ENCODE measurements at places on chromosomes 4 and X. TPM values are rescaled to one million over a fixed set of nuclear protein-coding genes. Genes with fewer than 3 reads are reported as not detected.

The PRSS12 gene
- 9.7 TPM for total RNA-seq

DNA sequence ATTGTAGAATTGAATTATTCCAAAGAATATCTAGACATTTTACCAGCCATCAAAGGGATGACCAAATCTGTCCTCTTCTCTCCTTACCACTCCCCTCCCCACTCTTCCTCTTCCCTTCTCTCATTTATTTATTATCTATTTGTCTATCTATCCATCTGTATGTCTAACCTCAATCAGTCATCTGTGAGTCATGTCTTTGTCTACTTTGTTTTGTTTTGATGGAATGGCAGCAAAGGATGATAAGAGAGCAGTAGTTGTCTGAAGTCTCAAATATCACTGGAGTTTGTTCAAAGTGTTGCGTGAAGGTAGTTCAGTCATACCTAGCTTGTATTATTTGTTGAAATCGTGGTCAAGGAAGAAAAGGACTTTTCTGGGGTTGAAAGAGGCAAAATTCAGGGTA is 34.7 kb upstream of the PGRMC2 start:
- peak overlapping the region; percentile 98 for H3K27ac ChIP-seq
- H3K4me1 ChIP-seq, result peaks cover 45% of the 10 kb centered on the region
- peak; percentile 86 for DNase-seq
- H3K4me3 ChIP-seq, result no peak overlapping the region
- H3K36me3 ChIP-seq, result no peaks in the 10 kb centered on the region

The SLITRK2 gene
- total RNA-seq, result not detected

DNA sequence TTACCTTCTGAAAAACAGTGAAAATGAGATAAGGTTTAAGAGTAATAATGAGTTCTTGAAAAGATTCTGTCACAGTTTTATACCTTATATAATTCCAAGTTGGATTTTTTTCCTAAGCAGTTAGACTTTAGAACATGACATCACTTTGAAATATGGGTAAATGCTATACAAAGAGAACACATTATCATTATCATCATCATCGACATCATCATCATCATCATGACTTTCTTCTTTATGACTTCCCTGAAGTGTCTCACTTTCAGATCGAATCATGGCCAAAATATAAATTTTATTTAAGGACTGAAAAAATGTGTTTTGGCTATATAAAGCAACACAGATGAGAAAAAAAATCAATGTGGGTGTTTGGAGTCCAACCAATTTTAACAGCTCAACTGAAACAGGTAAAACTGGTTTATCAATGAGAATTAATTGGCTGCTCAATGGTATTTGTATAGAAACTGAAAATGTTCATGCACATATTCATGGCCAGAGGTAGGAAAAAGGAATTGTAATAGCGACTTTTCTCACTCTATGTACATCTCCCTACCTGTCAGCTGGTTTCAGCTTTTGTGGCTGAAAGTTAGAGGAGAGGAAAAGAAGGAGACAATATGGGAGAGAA is 243.1 kb upstream of the GPC4 start:
- H3K27me3 ChIP-seq, result no peaks in the 10 kb centered on the region
- DNase-seq, result no peak
- no peaks in the 10 kb centered on the region for H3K36me3 ChIP-seq
- H3K27ac ChIP-seq, result no peak overlapping the region

GRCh38 chrX:81957318-81957717 is 755.4 kb downstream of the SH3BGRL start:
- no peaks in the 10 kb centered on the region for H3K4me1 ChIP-seq
- no peak overlapping the region for H3K27ac ChIP-seq
- H3K4me3 ChIP-seq, result no peak overlapping the region
- no peak for DNase-seq

The FMR1 gene
- 23.4 TPM for total RNA-seq

The XAGE1B gene
- total RNA-seq, result not detected

The IL1RAPL1 gene
- not detected for total RNA-seq

The ACOX3 gene
- 21.2 TPM for total RNA-seq

GRCh38 chrX:19897091-19897490 is 9.7 kb upstream of the SH3KBP1 start:
- no peak overlapping the region for H3K4me3 ChIP-seq
- DNase-seq, result no peak
- H3K4me1 ChIP-seq, result peaks cover 7% of the 10 kb centered on the region

- H3K27ac ChIP-seq, result no peak overlapping the region
- no peaks in the 10 kb centered on the region for H3K27me3 ChIP-seq
- no peaks in the 10 kb centered on the region for H3K36me3 ChIP-seq
Measured at GRCh38 chr4:55367084-55367722, 21.2 kb downstream of the SRD5A3 start.

- no peak overlapping the region for H3K27ac ChIP-seq
- H3K36me3 ChIP-seq, result no peaks in the 10 kb centered on the region
- H3K27me3 ChIP-seq, result no peaks in the 10 kb centered on the region
- H3K4me1 ChIP-seq, result no peaks in the 10 kb centered on the region
- no peak for DNase-seq
Measured at GRCh38 chrX:13899607-13900006, 82.7 kb upstream of the GPM6B start.

DNA sequence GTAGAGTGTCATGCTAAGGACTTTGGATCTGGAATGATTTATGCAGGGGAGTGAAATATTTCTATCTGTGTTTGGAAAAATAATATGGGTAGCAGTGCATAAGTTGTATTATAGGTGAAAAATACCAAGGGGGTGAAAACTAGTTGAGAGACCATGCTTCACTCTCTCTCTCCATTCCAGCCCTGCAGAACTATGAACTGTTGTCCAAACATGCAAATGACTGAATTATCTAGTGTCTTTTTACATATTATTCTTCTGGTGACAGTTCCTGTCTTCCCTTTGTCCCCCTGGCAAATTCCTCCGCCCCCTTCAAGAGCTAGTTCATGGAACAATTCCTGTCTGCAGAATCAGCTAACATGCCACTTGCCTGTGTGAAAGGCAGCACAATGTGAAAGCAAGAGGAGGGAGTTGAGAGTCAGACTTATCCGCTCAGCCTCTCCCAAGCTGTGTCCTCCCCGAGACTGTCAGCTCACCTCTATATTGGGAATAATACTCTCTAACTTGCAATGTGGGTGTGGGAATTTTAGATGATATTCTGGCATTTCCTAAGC is 2.3 kb downstream of the PF4 start:
- H3K27me3 ChIP-seq, result no peaks in the 10 kb centered on the region
- no peak for DNase-seq
- peaks cover 3% of the 10 kb centered on the region for H3K4me1 ChIP-seq

- H3K4me3 ChIP-seq, result no peak overlapping the region
- H3K27ac ChIP-seq, result no peak overlapping the region
- no peaks in the 10 kb centered on the region for H3K27me3 ChIP-seq
Measured at GRCh38 chrX:97175147-97175546, 291.4 kb downstream of the RPA4 start.

- DNase-seq, result no peak
- H3K4me3 ChIP-seq, result no peak overlapping the region
- no peak overlapping the region for H3K27ac ChIP-seq
- no peaks in the 10 kb centered on the region for H3K27me3 ChIP-seq
- peaks cover 66% of the 10 kb centered on the region for H3K36me3 ChIP-seq
Measured at GRCh38 chrX:153966841-153967535, 4.6 kb downstream of the HCFC1 start.
